ENCODE measurements at places on chromosomes 4 and X.

DNA sequence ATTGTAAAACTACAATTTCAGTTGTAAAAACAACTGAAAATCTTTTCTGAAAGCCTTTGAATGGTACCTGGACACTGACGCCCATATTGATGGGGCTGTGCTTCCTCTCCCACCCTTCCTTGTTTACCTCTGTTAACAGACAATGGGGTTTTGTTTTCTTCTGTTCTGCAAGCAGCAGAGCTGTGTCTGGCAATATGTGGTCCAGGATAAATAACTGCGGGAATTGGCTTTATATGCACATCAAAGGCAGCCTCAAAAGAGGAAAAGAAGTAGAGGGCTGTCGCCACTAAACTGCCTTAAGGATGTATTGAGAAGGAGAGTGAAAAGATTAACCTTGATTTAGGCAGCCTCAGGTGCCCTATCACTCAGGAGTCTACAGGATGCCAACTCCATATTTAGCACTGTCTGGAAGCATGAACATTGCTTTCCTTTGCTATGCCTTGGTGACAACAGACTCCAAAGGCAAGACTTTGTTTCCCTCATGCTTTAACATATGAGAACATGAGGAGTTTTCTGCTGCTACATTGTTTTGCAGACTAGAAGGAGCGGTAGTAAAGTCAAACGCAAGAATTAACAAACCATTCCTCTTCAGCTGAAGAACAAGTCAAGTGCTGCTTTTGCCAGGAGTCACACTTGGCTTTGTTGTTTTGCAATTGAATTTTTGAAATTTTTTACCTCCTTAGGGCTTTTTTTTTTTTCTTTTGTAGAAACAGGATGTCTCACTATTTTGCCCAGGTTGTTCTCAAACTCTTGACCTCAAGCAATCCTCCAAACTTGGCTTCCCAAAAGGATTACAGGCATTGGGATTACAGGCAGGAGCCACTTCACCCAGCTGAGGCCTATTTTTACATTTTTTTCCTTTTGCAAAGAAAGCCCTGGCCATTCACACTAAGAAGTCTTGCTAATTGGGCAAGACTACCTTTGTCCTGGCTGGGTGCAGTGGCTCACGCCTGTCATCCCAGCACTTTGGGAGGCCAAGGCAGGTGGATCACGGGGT is 3.0 kb downstream of the IL21 start:
- no peak for DNase-seq

- DNase-seq, result no peak
Measured at GRCh38 chrX:129686422-129686948, 31.7 kb upstream of the APLN start.

- no peak for DNase-seq
Measured at GRCh38 chr4:117063961-117064696, 21.2 kb downstream of the TRAM1L1 start.

DNA sequence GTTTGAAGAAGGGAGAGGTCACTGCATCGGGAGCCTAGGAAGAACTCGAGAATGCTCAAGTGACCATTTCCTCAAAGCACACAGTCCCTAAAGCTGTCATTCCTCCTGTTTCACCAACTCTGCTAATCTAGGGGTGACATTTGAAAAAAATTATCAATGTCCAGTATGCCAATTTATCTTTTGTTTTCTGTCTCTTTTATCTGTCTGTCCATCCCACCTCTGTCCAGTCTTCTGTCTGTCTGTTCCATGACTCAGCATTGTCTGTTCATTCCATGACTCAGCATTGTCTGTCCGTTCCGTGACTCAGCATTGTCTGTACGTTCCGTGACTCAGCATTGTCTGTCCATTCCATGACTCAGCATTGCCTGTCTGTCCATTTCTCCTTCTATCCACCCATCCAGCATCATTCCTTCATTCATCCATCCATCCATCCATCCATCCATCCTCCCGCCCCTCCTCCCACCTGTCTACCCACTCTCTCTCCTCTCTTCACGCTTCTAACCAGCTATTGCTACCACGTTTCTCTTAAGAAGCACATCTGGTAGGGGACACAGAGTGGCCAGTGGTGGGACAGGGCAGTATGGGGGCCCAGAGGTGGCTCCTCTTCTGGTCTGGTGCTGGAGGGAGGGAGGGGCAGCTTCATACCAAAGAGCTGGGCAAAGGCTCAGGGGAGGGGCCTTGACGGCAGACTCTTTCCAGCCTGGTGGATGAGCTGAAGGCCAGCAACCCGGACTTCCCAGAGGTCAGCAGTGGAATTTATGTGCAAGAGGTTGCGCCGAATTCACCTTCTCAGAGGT is 34.1 kb downstream of the HTRA3 start:
- DNase-seq, result no peak

Measured in stimulated activated naive CD4-positive, alpha-beta T cell treated with Interleukin-2 at 50 U/mL for 16 hours (primary cell).